ENCODE measurements at places on chromosomes 16 and 17. TPM values are rescaled to one million over a fixed set of nuclear protein-coding genes. Genes with fewer than 3 reads are reported as not detected.

EPOP gene
- total RNA-seq: 19.9 TPM

TACO1 gene
- total RNA-seq: 17.9 TPM

DNA sequence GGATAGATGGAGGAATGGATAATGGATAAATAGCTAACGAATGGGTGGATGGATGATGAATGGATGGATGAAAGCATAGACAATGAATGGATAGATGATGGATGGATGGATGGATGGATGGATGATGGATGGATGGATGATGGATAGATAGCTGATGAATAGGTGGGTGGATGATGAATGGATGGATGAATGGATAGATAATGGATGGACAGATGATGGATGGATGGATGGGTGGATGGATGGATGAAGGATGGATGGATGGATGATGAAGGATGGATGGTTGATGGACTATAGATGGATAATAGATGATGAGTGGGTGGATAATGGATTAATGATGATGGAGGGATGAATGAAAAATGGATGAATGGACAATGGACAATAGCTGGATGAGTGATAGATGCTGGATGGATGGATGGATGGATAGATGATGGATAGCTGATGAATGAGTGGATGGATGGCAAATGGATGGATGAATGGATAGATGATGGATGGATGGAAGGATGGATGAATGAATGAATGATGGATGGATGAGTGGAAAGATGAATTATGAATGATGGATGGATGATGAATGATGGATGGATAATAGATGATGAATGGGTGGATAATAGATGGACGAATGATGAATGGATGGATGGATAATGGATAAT lies 239.8 kb downstream of the KATNIP start:
- no peak overlapping the region for H3K4me3 ChIP-seq
- no peaks in the 10 kb centered on the region for H3K36me3 ChIP-seq
- H3K27ac ChIP-seq: no peak overlapping the region
- no peak for DNase-seq
- H3K27me3 ChIP-seq: no peaks in the 10 kb centered on the region
- no peaks in the 10 kb centered on the region for H3K4me1 ChIP-seq

DNA sequence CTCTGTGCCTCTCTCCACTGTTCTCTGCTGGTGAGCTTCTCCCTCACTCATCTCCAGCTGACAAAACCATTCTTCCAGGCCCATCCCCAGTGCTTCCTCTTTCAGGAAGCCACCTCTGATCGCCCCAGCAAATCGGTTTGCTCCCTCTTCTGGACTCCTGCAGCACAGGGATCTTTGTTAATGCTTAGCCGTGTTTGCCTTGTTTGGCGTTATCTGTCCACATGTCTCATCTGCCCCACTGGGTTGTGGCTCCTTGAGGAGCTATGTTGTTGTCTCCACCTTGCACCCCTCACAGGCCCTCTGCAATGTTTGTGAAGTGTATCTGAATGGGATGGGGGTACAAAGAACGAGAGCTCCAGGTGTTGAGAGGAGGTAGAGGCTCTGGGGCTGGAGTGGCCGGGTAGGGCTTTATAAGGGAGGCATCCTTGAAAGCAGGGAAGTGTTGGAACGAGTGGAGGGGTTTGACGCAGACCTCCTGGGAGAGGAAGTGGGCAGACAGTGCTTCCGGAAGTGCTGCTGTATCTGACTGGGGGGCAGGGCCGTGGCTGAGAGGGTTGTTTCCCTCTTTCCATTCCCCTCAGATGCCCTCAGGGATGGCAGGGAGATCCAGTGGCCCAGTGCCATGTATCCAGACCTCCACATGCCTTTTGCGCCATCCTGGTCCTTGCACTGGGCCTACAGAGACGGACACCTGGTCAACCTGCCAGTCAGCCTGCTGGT lies 27.8 kb downstream of the CASKIN2 start:
- DNase-seq: no peak
- no peaks in the 10 kb centered on the region for H3K27me3 ChIP-seq
- H3K27ac ChIP-seq: no peak overlapping the region
- no peaks in the 10 kb centered on the region for H3K36me3 ChIP-seq
- no peaks in the 10 kb centered on the region for H3K4me1 ChIP-seq

DNA sequence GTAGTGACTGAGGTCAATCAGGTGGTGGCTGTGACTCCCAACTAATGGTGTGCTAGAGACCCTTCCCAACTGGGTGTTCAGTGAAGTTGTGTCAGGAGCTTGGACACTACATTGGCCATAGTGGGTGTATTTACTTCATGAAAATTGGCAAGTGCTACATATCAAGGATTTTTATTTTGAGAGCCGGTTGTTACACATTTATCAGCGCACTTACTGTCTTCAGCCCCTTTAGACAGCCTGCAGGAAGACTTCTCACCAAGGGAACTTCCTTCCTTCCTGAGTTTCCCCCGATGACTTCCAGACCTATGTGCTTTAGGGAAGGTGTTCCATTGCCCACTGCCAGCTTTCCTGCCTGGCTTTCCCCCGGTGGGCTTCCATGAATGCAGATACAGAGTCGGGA lies 261.2 kb downstream of the CBLN1 start:
- peaks cover 15% of the 10 kb centered on the region for H3K4me1 ChIP-seq
- no peak for DNase-seq
- H3K4me3 ChIP-seq: no peak overlapping the region

OSGIN1 gene
- total RNA-seq: 4.9 TPM

MAPT gene
- total RNA-seq: 0.59 TPM

DNA sequence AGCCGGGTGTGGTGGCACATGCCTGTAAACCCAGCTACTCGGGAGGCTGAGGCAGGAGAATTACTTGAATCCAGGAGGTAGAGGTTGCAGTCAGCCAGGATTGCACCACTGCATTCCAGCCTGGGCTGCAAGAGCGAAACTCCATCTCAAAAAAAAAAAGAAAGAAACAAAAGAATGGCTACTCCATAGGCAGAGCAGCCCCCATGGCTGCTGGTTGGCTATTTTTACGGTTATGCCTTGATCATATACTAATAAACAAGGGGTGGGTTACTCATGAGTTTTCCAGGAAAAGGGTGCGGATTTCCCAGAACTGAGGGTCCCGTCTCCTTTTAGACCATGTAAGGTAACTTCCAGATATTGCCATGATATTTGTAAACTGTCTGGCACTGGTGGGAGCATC lies 76.2 kb upstream of the TMEM97 start:
- no peak overlapping the region for H3K4me3 ChIP-seq
- no peaks in the 10 kb centered on the region for H3K36me3 ChIP-seq
- no peak for DNase-seq
- H3K27me3 ChIP-seq: no peaks in the 10 kb centered on the region
- H3K27ac ChIP-seq: no peak overlapping the region

KRT9 gene
- not detected for total RNA-seq

DNA sequence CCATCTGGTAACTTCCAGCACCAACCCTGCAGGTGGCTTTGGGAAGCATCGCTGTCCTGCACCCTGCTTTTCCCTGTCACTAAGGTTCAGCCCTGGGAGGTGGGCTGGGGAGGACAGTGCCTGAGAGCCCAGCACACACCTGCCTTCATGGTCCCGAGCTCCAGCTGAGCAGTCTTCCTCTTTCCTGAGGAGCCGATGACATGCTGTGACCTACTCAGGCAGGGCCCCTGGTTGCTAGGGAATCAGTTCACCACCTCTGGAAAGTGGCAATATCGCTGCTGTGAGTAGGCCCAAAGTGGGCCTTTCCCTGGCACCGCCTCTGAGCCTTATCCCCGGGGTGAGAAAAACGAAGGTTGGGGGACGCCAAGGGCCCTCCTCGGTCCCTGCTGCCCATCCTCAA lies 17.9 kb downstream of the ST3GAL2 start:
- H3K27me3 ChIP-seq: no peaks in the 10 kb centered on the region
- peaks cover 65% of the 10 kb centered on the region for H3K4me1 ChIP-seq
